Activated T-cell treated with anti-CD3 and anti-CD28 coated beads, Interleukin-2, amount 50 U/mL, for 72 hours (primary cell): ENCODE measurements at places on chromosomes 12 and 14. TPM values are rescaled to one million over a fixed set of nuclear protein-coding genes. Genes with fewer than 3 reads are reported as not detected.

GRCh38 chr14:90727082-90727481 lies 89.1 kb downstream of the TTC7B start:
- H3K36me3 ChIP-seq: no peaks in the 10 kb centered on the region
- H3K27ac ChIP-seq: no peak overlapping the region
- H3K4me1 ChIP-seq: no peaks in the 10 kb centered on the region

- DNase-seq: no peak
- H3K36me3 ChIP-seq: no peaks in the 10 kb centered on the region
- peaks cover 13% of the 10 kb centered on the region for H3K4me1 ChIP-seq
- no peak overlapping the region for H3K4me3 ChIP-seq
- peaks cover 7% of the 10 kb centered on the region for H3K27me3 ChIP-seq
Measured at GRCh38 chr14:24057271-24057670, 5.5 kb downstream of the CARMIL3 start.

- peak; percentile 75 for DNase-seq
- H3K4me1 ChIP-seq: peaks cover 4% of the 10 kb centered on the region
- H3K4me3 ChIP-seq: no peak overlapping the region
- no peaks in the 10 kb centered on the region for H3K27me3 ChIP-seq
- H3K27ac ChIP-seq: peak overlapping the region; percentile 72
Measured at GRCh38 chr12:121443193-121443870, 43.4 kb downstream of the RNF34 start.

GRCh38 chr12:49446571-49446970 lies 79.3 kb downstream of the SPATS2 start:
- H3K27me3 ChIP-seq: no peaks in the 10 kb centered on the region
- DNase-seq: no peak
- peaks cover 10% of the 10 kb centered on the region for H3K36me3 ChIP-seq
- H3K27ac ChIP-seq: no peak overlapping the region
- H3K4me1 ChIP-seq: peaks cover 14% of the 10 kb centered on the region

- H3K27ac ChIP-seq: no peak overlapping the region
- no peak for DNase-seq
- H3K4me1 ChIP-seq: peaks cover 15% of the 10 kb centered on the region
Measured at GRCh38 chr12:68521848-68522502, 88.7 kb upstream of the RAP1B start.

- H3K27me3 ChIP-seq: peaks cover 15% of the 10 kb centered on the region
- no peak overlapping the region for H3K4me3 ChIP-seq
- H3K4me1 ChIP-seq: no peaks in the 10 kb centered on the region
- DNase-seq: no peak
- H3K36me3 ChIP-seq: no peaks in the 10 kb centered on the region
Measured at GRCh38 chr12:5873281-5873919, 71.7 kb downstream of the ANO2 start.

DNA sequence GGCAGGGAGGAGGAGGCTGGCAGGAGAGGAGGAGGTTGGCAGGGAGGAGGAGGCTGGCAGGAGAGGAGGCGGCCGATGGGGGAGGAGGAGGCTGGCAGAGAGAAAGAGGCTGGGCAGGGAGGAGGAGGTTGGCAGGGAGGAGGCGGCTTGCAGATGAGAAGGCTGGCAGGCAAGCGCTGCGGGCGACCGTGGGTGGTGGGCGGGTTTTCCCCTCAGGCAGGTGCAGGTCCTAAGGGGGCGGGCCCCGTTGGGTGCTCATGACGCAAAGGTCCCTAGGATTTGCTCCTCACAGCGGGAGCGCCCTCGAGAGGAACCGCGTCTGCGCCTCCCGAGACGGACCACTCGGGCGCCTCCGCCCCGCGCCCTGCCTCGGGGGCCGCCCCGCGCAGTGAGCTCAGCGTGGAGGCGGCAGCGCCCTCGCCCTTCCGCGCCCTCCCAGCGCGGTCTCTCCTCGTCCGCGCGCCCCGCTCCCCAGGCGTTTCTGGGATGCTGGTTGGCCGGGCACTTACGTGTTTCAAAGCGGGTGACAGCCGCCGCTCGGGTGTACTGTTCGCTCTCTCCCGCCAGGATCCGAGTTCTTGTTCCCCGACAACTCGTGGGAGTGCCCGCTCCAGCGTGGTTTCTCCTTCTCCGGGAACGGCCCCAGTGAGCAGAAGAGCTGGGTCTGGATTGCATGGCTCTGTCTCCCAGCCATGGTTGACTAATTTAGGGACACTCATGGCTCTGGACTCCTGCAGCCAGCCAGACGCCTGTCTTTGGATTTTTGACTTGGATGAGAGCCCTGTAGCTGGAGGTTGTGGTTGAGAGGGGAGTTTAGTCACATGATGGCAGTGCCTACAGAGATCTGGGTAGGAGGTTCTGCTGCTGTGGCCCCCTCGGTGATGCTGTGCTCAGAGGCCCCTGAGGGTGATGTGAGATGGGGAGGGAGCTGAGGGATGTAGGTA lies 64.1 kb upstream of the PPP4R3A start:
- H3K27me3 ChIP-seq: peaks cover 22% of the 10 kb centered on the region
- H3K27ac ChIP-seq: peak overlapping the region; percentile 75
- H3K4me3 ChIP-seq: peak overlapping the region; percentile 87

DNA sequence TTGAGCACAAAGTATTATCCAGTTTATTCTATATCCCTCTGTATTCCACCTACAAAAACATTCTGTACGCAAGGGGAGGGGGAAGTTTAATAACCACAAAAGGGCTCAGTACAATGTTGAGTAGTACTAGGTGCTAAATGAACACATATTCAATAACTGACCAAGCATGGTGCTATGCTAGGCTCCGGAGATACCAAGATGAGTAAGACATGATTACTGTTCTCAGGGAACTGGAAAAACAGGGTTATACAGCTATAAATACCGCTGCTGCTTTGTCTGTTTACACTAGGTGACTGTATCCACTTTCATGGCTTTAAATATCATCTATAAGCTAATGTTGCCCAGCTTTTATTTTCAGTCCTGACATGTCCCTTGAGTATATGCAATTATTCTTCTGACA lies 135.8 kb downstream of the INSM2 start:
- no peaks in the 10 kb centered on the region for H3K27me3 ChIP-seq
- H3K4me3 ChIP-seq: no peak overlapping the region
- peaks cover 4% of the 10 kb centered on the region for H3K36me3 ChIP-seq

DNA sequence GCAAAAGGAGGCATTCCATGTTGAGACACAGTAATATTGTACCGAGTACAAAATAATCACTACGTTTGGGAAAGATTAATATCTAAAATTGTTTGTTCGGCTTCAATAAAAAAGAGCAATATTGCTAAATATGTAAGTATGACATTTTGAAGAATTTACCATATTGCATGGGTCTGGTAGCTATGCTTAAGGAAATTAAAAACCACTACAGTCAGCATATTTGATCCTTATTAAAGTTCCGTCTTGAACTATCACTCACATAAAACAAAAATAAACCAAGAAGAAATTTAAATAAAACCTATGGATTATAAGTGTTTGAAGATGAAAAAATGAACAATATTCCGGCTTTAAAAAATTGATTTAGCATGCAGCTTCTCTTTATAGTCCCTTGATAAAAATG lies 63.8 kb downstream of the SETD3 start:
- H3K4me1 ChIP-seq: peaks cover 43% of the 10 kb centered on the region
- peaks cover 3% of the 10 kb centered on the region for H3K36me3 ChIP-seq
- H3K27me3 ChIP-seq: no peaks in the 10 kb centered on the region
- H3K4me3 ChIP-seq: no peak overlapping the region
- DNase-seq: no peak

DNA sequence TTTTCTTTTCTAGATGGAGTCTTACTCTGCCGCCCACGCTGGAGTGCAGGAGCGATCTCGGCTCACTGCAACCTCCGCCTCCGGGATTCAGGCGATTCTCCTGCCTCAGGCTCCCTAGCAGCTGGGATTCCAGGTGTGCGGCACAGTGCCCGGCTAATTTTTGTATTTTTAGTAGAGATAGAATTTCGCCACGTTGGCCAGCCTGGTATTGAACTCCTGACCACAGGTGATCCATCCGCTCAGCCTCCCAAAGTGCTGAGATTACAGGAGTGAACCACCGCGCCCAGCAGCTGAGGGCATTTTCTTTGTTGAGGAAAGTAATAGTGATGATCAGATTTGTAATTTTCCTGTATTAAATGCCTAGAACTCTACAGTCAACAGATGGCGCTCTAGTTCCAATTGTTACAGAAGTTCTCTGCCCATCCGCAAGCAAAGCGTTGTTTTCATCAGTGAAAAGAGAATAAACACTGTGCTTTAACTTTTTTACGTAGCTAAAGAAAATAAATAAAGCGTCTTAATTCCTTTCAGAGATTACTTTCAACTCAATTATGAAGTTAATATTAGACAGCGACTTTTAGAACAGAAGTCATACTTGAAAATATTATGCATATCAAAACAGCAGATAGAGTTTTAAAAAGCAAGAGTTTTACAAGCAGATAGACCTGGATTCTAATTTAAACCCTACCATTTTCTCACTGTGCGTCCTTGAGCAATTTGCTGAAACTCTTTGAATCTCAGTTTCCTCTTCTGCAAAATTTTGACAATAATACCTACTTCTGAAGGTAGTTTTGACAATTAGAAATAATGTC lies 335.1 kb downstream of the DUSP6 start:
- peak overlapping the region; percentile 86 for H3K27ac ChIP-seq
- peaks cover 16% of the 10 kb centered on the region for H3K4me1 ChIP-seq
- peak; percentile 51 for DNase-seq
- peak overlapping the region; percentile 83 for H3K4me3 ChIP-seq
- H3K27me3 ChIP-seq: no peaks in the 10 kb centered on the region
- H3K36me3 ChIP-seq: peaks cover 7% of the 10 kb centered on the region

GRCh38 chr12:29287622-29288021 lies 93.3 kb downstream of the ERGIC2 start:
- H3K36me3 ChIP-seq: no peaks in the 10 kb centered on the region
- no peak overlapping the region for H3K27ac ChIP-seq

DNA sequence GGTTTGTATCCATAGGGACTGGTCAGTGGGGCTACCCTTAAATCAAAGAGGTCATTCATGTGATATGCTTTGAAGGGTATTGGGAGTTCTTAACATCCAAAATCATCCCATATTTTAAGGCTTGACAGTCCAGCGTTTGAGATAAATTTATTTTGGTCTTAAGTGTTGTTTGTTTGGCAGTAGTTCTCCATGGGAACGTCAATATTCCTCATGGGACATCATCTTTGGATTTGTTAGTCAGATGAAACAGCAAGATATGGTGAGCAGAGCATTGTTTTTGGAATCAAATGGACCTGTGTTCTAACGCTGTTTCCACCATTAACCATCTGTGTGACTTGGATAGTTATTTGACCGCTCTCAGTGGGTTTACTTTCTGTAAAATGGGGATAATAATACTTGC lies 45.9 kb upstream of the GSG1 start:
- peaks cover 7% of the 10 kb centered on the region for H3K4me1 ChIP-seq
- no peaks in the 10 kb centered on the region for H3K36me3 ChIP-seq
- H3K27me3 ChIP-seq: no peaks in the 10 kb centered on the region
- no peak overlapping the region for H3K4me3 ChIP-seq

DNA sequence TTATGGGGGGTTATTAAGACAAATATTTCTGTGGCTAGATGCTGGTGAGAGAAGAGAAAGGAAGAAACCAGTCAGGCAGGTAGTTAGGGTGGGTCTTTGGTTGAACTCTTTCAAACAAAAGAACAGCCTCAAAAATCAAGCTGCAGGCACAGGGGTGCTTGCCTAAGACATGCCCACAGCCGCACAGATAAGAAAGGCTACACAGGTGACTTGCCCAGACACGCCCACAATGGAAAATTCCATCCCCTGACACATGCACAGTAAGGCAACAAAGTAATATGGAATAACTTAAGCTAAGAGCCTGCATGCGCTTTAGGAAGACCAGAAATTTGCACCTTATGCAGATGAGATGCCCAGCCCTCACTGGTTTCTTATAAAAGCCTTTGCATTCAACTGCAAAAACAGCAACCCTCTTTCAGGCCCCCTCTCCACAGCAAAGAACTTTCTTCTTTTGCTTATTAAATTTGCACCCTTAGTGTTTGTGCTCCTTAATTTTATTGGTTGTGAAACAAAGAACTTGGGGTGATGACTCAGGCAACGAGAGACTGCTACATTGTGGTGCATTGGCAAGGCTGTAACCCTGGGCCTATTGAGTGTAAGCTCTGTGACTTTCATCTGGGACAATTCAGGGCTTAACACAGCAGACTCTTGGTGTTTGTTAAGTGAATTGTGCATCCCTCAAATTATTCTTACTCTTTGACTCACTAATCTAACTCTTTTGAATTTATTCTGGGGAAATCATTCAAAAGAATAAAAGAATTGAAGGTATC lies 149.4 kb downstream of the RPAP3 start:
- H3K27ac ChIP-seq: no peak overlapping the region
- peaks cover 12% of the 10 kb centered on the region for H3K36me3 ChIP-seq
- peaks cover 22% of the 10 kb centered on the region for H3K4me1 ChIP-seq
- no peaks in the 10 kb centered on the region for H3K27me3 ChIP-seq

GRCh38 chr12:101876322-101876860 lies 989 bp upstream of the DRAM1 start:
- peak overlapping the region; percentile 93 for H3K4me3 ChIP-seq
- peaks cover 3% of the 10 kb centered on the region for H3K36me3 ChIP-seq
- H3K27me3 ChIP-seq: peaks cover 8% of the 10 kb centered on the region
- no peak for DNase-seq
- H3K27ac ChIP-seq: peak overlapping the region; percentile 33

DNA sequence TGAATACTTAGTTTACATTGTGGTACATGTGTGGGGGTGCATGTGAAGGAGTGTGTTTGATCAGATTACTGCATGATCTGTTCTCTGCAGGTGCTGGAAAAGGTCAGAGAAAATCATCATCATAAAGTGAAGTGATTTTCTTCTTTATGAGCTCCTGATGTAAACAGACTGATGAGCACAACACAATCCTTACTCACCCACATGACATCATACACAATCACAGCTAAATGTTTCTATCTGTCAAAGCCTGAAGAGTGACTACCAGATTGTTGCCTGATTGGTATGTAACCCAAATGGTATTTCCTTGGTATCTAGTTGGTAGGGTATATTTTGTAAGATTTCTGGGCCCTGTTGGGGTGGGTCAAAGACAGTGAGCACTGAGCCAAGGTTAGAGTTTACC lies 270.8 kb downstream of the FOXG1 start:
- no peaks in the 10 kb centered on the region for H3K36me3 ChIP-seq
- no peaks in the 10 kb centered on the region for H3K4me1 ChIP-seq
- H3K27ac ChIP-seq: no peak overlapping the region

GRCh38 chr12:106327309-106327869 lies 24.9 kb downstream of the TCP11L2 start:
- DNase-seq: no peak
- peaks cover 14% of the 10 kb centered on the region for H3K36me3 ChIP-seq
- no peaks in the 10 kb centered on the region for H3K4me1 ChIP-seq

DNA sequence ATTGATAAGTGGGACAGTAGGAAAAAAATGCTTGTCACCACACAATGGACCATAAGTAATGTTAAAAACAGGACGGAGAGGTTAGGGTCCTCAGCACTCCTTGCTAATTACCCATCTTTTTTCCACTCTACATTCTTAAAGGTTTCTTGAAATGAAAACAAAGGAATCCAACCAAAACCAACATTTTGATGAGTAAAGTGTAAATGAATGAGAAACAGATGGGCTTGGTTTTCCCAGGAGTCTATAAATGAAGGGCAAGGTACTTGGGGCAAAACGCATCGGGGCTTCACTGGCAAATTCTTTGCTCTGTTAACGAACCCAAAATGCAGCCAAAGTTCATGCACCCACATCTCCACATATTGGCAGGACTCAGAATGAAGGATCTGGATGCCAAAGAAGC lies 129.2 kb upstream of the BMP4 start:
- no peak overlapping the region for H3K27ac ChIP-seq
- peaks cover 6% of the 10 kb centered on the region for H3K27me3 ChIP-seq
- DNase-seq: no peak
- H3K4me3 ChIP-seq: no peak overlapping the region
- H3K4me1 ChIP-seq: no peaks in the 10 kb centered on the region
- H3K36me3 ChIP-seq: no peaks in the 10 kb centered on the region

GRCh38 chr12:45939759-45940158 lies 50.6 kb downstream of the SCAF11 start:
- no peaks in the 10 kb centered on the region for H3K27me3 ChIP-seq
- no peak for DNase-seq
- peaks cover 5% of the 10 kb centered on the region for H3K4me1 ChIP-seq

PAH gene
- total RNA-seq: 0.25 TPM

ADSS1 gene
- 6.1 TPM for total RNA-seq

KRT83 gene
- not detected for total RNA-seq

ZDHHC22 gene
- total RNA-seq: not detected

CLEC9A gene
- not detected for total RNA-seq
